Choroid plexus epithelial cell (primary cell): ENCODE measurements at places on chromosomes 1 and 21.
A peak's percentile ranks its signal among the peaks of the same experiment; 100 is the strongest.

DNA sequence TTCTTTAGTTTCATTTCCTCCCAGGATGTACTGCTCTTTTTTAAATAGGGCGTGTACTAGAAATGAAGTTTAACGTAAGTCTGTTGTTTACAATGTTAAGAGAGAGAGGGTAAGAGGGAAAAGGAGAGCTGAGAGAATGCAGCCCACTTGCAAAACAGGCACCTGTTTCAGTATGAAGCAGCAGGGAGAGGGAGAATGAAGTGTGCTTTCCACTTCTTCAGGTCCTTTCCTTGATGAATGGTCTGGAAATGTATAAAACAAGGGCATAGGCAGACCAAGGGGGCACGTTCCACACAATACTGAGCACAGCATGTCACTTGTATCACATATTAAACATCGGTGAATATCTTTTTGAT lies 2.0 kb downstream of the KCNA3 start:
- DNase-seq: no peak

- no peak for DNase-seq
Measured at GRCh38 chr1:224698015-224698451, 81.9 kb downstream of the CNIH3 start.

- DNase-seq: no peak
Measured at GRCh38 chr1:66788231-66788939, 12.7 kb downstream of the INSL5 start.

GRCh38 chr21:44648557-44649311 lies 2.5 kb downstream of the KRTAP10-11 start:
- no peak for DNase-seq

DNA sequence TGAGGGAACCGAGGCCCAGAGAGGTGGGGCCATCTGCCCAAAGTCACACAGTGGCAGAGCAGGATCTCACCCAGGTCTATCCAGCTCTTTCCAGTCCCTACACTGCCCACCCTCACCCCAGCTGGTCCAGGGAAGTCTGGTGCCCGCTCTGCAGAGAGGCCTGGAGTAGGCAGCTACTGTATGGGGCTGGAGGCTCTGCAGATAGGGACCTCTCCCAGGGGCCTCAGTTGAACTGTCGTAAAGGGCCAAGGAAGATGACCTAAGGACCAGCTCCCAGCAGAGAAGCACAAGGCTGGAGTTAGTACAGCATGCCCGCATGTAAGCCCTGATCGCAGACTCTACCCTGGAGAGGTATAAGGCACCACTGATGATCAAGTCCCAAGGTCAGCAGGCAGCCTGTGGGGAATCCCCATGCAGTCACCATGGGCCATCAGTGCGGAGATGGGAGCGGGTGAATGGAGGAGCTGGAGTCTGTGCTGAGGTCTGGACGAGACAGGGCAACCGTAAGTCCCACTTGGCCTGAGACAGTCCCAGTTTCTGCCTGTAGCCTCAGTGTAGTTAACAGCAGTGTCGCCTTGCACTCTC lies 320.2 kb downstream of the MATN1 start:
- DNase-seq: no peak

DNA sequence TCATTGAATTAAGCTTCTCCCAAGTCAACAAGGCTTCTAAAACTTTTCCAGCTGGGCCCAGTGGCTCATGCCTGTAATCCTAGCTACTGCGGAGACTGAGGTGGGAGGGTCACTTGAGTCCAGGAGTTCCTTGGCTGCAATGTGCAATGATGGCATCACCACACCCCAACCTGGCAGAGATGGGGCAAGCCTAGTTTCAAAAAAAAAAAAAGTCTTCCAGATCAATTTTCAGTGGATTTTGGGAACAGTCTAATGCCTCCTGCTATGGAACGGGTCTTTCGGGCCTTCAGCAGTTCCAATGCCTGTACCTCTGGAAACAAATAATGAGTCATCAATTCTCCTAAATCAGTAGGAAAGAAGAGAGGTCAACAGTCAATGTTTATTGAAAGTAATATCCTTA lies 38.0 kb downstream of the FMO4 start:
- no peak for DNase-seq

DNA sequence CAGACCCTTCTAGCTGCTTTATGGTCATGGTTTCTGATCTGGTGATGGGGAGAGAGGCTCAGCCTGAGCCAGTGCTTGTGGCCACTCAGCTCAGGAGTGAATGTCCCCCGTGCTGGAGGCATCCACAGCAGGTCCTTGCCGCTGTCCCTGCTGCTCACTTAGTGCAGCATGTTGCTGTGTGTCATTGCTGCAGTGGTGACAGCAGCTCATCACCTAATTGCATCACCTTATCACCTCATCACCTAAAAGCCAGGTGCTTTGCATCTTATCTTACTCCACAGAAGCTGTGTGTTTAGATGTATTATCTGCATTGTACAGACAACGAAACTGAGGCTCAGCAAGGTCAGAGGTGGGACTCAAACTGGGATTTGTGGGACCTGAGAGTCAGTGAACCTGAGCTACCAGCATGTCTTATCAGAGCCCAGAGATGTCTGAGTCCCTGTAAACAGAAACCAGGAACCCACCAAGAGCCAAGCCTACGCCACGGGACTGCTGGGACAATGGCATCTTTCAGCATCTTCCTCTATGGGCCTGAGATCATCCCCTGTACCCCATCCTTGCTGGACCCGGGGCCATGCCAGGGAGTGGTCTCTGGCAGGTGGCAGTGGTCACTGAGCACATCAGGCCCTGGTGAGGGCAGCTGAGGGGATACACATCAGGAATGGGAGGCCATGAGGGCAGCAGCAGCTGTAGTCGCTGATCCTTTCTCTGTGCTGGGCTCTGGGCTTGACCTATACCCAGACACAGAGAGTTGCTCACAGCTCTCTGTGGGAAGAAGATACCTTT lies 6.5 kb downstream of the PODN start:
- no peak for DNase-seq

DNA sequence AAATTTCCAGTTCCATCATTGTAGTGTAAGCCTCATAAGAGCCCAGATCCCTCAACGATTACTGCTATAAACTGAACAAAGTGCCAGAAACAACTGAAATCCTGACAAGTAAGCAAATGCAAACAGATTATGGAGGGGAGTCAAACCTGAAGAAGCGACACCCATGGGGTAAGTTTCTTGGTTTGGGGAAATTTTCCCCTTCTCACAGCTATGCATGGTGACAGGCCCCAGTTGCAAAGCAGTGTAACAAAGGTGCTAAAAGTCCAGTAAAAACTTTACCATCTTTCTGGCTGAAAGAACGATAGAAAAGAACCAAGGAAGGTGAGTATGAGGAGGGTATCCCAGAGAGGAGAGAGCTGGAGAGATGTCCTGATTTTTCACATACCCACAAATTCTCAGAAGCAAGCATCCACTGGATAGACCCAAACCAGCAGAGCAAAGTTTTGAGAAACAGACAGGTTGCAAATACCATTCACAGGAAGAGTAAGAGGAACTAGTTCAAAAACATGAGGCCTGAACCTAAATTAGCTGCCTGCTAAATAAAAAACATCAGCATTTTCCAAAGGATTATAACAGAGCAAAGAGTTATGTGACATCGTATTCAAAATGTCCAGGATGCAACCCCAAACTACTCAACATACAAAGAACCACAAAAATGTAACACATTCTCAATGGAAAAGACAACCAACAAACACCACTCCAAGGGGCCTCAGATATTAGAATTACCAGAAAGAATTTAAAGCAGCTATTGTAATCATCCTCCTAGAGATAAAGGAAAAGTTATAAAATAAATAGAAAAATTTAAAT lies 14.5 kb downstream of the SCYL3 start:
- peak; percentile 45 for DNase-seq

- no peak for DNase-seq
Measured at GRCh38 chr1:83104558-83104957, 894.4 kb downstream of the TTLL7 start.

DNA sequence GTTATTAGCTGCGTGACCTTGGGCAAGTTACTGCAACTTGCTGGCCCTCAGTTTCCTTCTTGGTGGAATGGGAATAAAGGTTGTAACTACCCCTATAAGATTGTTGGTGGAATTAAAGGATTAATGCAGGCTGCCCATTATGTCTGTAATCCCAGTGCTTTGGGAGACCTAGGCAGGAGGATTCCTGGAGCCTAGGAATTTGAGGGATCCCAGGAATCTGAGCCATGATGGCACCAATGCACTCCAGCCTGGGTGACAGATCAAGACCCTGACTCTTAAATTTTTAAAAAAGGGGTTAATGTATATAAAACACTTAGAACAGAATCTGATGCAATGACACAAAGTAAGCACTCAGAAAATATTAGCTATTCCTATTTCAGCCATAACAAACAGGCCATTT lies 67.3 kb downstream of the PTGER3 start:
- DNase-seq: no peak

DNA sequence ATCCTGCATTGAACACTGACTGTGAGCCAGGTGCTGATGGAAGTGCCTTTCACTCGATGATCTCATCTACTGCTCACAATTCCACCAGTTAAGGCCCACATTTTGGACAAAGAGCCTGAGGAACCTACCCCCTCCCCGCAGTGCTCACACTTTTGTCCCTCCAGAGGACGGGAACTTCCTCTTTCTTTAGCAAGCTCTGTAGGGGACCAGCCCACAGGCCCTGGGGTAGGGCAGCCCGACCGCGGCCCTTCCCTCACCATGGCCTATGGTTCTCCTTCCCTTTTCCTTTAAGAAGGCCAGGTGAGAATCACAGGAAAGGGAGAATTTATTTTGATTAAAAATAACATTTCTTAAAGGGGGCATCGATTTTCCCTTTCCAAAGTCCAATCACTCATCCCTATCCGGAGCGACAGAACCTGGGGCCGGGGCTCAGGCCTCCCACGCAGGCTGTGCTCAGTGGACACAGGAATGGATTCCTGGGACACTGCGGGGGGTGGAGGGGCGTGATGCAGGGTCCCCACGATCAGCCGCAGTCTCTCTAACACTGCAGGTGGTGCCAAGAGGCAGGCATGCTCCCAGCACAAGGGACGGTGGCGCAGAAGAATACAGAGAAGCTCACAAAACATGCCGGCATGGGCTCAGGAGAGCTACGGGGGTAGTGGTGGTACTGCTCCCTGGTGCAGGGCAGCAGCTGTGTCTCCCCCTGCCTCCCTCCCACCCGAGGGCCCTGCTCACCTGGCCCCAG lies 8.9 kb upstream of the KCNE1 start:
- no peak for DNase-seq

DNA sequence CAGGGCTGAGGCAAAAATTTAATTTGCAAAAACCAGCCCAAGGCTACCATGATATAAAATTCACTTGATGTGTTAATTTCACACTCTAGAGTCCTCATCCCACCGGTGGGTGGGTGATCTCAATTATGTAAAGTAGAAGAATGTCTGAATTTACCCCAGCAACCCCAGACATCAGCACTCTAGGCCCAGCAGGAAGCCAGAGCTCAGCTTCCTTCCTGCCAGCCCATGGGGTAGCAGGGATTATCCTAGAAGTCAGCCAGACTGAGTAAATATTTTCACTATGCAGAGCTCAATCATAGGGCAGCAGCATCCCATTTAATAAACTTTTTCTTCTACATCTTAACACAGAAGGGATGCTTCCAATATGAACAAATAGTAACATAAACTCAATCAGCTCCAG lies 71.0 kb downstream of the SIPA1L2 start:
- peak; percentile 30 for DNase-seq

GRCh38 chr1:117803318-117803717 lies 126.1 kb downstream of the GDAP2 start:
- peak; percentile 70 for DNase-seq
